ENCODE measurements at places on chromosomes 13 and 19.

DNA sequence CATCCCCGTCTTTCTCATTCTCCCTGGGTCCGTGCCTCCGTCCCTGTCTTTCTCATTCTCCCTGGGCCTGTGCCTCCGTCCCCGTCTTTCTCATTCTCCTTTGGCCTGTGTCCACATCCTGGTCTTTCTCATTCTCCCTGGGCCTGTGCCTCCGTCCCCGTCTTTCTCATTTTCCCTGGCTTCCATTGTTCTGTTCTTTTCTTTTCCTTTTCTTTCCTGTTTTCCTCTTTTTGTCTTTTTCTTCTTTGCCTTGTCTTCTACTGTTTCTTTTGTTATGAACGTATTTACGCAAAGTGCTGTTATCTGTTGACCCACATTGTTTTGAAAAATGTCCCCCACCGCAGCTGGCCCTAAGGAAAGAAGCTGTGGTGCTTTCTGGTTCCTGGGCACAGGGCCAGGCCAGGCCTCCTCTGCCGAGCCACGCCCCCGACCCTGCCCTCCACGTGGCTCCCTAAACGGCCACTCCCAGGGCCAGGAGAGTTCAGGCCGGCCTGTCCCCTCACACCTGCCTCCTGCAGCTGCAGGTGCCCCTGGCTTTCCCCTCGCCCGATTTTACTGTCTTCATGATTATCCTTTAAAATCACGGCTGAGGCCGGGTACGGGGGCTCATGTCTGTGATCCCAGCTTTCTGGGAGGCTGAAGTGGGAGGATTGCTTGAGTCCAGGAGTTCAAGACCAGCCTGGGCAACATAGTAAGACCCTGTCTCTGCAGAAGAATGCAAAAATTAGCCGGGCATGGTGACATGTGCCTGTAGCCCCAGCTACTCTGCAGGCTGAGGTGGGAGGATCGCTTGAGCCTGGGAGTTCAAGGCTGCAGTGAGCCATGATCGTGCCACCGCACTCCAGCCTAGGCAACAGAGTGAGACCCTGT lies 14.0 kb upstream of the TMPRSS9 start:
- DNase-seq, result no peak

DNA sequence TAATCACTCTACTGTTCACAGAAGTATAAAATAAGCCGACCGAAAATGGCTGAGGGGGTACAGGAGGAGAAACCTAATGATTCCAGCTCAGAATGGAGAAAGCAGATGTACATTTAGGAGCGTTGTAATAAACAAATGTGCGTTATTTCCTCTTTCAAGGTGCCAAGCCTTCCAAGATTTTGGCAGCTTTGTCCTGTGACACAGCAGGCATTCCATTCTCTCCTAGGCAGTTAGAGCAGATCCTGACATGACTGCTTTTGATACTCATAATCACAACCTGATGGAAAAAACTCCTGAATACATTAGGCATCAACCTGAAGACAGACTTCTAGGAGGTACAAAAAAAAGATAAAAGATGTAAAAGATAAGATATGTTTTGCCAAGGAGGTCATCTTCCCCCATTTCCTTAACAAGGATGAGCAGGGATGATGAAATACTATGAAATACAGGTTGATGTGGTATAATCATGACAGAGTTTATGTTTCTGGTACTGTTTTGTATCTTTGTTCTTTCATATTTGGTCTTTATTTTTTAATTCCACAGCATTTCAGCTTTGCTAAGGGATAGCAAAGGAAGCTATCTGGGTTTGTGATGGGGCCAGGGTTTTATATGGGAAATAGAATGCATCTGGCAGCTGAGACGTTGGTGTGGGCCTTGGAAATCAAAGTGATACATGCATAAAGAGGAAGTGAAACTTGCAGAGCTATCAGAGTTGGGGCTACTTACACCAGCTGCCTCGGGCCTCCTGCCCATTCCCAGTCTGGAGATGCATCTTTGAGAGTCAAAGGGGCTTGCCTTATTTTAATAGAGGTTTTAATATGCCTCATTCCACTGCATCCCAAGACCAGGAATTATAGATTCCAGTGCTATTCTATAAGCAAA lies 222.5 kb downstream of the OXGR1 start:
- DNase-seq, result no peak

DNA sequence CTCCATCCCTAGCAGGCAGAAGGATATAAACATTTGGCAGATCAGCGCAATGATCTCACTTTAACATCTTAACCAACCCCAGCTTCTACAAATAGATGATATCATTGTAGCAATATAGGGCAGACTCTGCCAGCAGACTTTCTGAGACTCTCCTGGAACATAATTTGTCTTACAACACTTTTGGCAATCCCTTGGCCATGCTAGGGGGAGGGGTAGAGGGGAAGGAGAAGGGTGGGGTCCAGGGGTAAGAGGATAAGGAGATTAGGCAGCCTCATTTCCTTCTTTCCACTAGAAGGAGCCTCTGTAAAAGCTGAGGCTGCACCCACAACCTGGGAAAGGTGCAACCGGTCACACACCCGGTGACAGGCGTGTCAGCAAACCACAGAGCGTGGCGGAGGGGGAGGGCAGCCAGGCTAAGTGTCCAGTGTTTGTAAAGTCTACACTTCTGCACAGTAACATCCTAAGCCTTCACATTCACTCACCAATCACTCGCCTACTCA lies 8.7 kb upstream of the UBAC2 start:
- DNase-seq, result no peak

DNA sequence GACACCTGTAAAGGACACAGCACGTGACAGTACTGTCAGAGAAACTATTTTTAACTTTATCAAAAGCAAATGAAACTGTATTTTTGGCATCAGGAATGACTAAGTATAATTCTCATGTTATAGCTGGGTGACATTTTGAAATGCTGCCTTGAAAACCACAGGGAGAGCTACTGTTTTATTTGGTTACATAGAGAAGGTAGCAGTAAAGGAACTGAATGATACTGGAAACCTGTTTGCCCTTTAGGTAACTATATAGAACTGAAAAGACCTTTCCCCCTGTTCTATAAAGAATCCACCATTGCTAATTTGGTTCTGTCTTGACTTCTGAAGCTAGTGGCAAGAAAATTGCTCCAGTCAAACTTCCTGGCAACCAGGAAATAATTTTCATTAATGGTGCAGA lies 39.1 kb downstream of the MIPEP start:
- no peak for DNase-seq

DNA sequence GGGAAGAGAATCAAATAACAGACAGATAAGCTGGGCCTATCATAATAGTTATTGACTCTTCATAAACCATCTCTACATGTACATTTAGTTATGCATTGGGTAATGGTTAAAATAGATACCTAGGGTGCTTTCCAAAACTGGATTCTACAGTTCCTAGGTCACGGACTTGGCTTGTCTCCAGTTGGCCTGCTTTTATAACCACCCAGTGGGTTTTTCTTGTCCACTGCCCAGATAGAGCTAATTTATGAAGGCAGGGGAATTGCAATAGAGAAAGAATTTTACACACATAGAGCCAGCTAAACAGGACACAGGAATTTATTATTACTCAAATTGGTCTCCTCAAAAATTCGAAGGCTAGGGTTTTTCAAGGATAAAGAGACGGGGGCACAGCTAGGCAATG lies 97.3 kb downstream of the FAM216B start:
- no peak for DNase-seq

- no peak for DNase-seq
Observed at GRCh38 chr13:89082623-89083022, 1411.5 kb downstream of the SLITRK5 start.

DNA sequence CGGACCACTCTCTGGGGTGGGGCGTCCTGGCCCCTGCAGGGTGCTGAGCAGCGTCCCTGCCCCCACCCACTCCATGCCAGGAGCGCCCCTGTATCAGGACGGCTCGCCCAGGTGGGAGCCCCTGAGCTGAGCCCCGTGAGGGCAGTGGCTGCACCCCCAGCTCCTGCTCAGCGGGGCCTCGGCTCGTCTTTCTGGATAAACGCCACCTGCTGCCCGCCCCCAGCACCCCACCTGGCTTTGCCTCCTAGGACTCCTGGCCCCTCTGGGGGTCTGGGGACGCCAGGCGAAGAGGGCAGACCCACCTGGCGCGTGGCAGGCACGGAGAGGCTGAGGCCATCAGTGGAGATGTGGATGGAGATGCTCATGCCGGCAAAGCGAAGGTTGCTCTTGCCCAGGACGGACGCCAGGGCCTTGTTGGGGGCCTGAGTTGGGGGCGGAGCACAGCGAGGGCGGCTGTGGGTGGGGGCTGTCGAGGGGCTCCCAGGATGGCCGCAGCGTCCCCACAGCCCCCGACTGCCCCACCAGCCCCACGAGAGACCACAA lies 22.3 kb downstream of the SHC2 start:
- DNase-seq, result no peak

GRCh38 chr19:40613690-40614621 lies 12.8 kb downstream of the LTBP4 start:
- peak; percentile 90 for DNase-seq

- no peak for DNase-seq
Observed at GRCh38 chr19:54434873-54435214, 14.2 kb upstream of the LENG8 start.

- peak; percentile 79 for DNase-seq
Observed at GRCh38 chr19:53868892-53869804, 1.5 kb downstream of the MYADM start.

DNA sequence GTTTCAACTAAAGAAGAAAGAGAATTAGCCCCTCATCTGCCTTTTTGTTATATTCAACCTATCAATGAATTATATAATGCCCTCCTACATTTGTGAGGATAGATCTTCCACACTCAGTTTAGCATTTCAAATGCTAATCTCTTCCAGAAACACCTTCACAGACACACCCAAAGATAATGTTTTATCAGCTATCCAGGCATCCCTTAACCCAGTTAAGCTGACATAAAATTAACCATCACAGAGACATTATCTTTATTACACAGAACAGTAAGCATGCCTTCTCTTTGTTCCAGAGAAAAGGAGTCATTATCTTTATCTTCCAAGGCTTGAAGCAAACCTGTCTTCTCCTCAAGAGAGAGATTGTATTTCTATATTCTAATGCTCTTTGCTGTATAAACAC lies 53.1 kb downstream of the PCDH20 start:
- DNase-seq, result no peak

DNA sequence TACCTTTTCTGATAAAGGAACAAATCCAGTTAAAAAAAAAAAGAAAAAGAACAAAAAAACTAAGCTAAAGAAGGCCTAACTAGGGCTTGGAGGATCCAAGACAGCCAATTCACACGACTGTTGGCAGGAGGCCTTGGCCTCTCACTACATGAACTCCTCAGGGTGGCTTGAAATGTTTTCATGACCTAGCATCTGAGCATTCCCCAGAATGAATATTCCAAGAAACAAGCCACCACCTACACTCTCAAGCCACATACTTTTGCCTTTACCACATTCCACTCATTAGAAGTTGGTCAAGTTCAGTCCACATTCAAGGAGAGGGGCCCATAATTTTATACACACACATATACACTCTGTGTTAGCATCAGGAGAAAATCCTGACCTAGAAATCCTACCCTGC lies 97.6 kb upstream of the SIAH3 start:
- DNase-seq, result no peak

GRCh38 chr19:38452430-38453366 lies 19.2 kb downstream of the RYR1 start:
- no peak for DNase-seq

DNA sequence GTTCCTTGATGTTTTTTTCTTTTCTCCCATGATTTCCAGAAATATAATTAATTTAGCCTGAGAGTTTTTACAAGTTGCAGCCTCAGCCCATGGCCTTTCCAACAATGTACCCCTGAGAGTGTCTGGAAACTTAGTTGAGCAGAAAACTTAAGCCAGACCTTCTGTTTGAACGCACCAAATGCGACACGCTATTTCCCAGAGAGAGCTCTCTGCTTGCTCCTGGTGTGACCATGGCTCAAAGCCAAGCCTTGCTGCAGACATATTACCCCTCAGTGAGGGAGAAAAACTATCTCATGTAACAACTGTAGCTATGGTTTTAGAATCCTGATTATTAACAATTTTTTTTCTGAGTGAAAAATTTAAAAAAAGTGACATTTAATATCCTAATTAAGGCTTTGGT lies 1204.5 kb upstream of the SLC10A2 start:
- no peak for DNase-seq

GRCh38 chr13:98997738-98998641 lies 20.1 kb upstream of the DOCK9 start:
- peak; percentile 9 for DNase-seq

- DNase-seq, result no peak
Observed at GRCh38 chr13:35388441-35389355, 87.8 kb downstream of the MAB21L1 start.
